Right hindlimb (tissue), 1 donor: ENCODE measurements at places on chromosomes 1 and 21.
A peak's percentile ranks its signal among the peaks of the same experiment; 100 is the strongest.

- no peak for DNase-seq
Measured at GRCh38 chr1:43256675-43257570, 12.9 kb upstream of the TMEM125 start.

- DNase-seq, result no peak
Measured at GRCh38 chr21:44349416-44349846, 4.0 kb upstream of the TRPM2 start.

- DNase-seq, result no peak
Measured at GRCh38 chr1:37544530-37544929, 9.6 kb downstream of the SNIP1 start.

- no peak for DNase-seq
Measured at GRCh38 chr1:175918364-175918801, 175.0 kb upstream of the TNR start.

DNA sequence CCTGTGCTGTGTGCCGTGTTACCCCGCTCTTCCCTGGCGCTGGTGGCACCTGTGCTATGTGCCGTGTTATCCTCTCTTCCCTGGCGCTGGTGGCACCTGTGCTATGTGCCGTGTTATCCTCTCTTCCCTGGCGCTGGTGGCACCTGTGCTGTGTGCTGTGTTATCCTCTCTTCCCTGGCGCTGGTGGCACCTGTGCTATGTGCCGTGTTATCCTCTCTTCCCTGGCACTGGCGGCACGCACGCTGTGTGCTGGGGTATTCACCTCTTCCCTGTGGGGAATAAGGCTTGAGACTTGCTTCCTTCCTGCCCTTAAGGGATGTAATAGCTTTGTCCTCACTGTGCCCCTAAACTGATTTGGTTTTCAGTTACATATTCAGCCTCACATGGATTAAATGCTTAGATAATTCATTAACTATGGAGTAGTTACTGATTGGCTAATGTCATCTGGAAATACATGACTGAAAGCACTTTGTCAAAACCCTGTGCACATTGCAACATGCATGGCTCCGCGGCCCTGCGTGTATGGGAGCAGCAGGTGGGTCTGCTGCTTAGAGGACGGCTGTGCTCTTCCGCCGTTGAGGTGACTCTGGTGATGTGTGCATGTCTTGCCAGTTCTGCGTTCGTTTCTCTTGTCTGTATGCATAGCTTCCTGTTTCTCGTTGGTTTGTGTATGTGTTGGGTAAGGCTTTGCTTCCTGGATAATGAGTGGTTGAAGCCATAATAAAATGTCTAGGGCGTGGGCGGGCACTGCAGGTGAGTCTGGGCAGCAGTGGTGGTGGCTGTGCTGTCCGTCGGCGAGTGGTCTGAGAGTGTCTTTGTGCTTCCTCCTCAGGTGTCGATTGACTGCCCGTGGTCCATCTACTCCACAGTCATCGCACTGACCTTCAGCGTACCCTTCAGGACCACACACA, 17.9 kb upstream of the PWP2 start:
- no peak for DNase-seq

DNA sequence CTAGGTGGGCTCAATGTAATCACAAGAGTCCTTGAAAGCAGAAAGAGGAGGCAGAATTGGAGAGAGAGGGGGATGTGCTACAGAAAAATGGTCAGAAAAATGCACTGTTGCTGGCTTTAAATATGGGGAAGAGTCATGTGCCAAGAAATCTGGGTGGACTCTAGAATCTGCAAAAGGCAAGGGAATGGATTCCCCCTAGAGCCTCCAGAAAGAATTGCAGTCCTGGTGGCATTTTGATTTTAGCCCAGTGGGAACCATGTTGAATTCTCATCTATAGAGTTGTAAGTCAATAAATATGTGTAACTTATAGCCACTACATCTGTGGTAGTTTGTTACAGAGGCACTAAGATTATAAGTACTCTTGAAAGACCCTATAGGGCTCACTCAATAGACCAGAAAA, 210.3 kb downstream of the ASTN1 start:
- DNase-seq, result no peak

- DNase-seq, result peak; percentile 89
Measured at GRCh38 chr1:156146020-156146768, 7.2 kb upstream of the SEMA4A start.

DNA sequence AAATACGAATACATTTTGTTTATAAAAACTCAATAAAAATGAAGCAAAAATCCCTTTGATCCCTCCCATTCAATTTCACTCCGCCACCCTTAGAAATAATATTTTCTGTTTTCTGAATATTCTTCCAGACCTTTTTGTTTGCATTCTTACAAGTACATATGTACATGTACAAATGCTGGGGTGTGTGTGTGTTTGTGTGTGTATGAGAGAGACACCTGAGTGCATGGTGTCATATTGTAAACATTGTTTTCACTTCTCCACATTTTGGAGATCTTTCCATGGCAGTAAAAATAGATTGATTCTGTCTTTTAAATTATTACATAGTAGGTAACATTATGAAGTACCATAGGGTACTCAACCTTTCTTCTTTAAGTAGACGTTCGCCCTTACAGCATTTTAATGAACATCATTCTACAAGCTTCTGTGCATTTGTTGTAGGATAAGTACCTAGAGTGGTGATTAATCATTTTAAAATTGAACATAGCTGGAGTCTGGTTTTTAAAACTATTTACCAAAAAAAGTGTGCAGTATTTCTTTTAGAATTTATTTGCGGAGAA, 1.3 kb upstream of the MPC2 start:
- no peak for DNase-seq

DNA sequence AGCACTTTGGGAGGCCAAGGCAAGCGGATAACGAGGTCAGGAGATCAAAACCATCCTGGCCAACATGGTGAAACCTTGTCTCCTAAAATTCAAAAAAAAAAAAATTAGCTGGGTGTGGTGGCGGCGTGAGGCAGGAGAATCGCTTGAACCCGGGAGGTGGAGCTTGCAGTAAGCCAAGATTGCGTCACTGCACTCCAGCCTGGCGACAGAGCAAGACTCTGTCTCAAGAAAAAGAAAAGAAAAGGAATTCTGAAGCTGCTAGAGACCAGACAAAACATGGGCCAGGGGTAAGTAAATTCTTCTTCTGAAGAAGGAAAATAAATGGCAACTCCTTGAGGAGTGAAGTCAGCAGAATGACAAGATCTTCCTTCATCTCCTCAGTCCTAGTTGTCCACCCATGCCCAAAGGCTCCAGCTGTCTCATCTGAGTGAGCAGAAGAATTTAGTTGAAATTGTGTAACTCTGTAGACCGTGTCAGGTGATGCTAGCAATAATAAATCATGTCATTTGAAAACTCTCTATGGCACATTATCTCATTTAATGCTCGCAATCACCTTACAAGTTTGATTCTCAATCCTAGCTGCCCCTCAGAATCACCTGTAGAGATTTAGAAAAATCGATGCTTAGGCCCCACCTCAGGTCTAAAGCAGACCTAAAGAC, 14.3 kb downstream of the PDZK1 start:
- DNase-seq, result no peak

- peak; percentile 89 for DNase-seq
Measured at GRCh38 chr1:22685591-22686059, 25.0 kb upstream of the EPHB2 start.

DNA sequence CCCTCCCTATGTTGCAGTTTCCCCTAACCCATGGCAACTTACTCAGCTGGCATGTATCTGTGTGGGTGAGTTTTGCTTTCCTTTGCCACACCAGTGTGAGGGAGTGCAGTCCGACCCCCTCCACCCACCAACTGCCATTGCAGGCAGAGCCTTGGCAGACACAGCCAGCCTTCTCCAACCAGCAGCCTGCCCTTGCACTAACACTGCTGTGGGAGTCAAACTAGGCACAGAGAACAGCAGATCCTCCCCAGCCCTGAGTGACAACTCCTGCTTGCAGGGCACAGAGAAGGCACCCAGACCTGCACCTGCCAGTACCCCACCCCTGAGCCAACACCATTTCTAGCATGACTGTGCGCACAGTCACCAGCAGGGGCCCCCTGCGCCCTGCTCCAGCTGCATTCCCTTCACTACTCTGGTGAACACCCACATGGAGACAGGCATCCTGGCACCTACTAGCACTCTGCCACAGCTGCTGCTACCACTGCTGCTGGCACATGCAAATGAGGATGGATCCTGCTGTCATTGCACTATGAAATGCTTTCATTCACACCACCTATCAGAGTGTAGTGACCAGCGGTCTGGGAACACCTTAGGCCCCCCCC, 98.4 kb downstream of the MAGI3 start:
- no peak for DNase-seq

- no peak for DNase-seq
Measured at GRCh38 chr1:11772458-11772857, 10.5 kb downstream of the C1orf167 start.

GRCh38 chr1:157956732-157957131, 36.7 kb upstream of the KIRREL1 start:
- no peak for DNase-seq

DNA sequence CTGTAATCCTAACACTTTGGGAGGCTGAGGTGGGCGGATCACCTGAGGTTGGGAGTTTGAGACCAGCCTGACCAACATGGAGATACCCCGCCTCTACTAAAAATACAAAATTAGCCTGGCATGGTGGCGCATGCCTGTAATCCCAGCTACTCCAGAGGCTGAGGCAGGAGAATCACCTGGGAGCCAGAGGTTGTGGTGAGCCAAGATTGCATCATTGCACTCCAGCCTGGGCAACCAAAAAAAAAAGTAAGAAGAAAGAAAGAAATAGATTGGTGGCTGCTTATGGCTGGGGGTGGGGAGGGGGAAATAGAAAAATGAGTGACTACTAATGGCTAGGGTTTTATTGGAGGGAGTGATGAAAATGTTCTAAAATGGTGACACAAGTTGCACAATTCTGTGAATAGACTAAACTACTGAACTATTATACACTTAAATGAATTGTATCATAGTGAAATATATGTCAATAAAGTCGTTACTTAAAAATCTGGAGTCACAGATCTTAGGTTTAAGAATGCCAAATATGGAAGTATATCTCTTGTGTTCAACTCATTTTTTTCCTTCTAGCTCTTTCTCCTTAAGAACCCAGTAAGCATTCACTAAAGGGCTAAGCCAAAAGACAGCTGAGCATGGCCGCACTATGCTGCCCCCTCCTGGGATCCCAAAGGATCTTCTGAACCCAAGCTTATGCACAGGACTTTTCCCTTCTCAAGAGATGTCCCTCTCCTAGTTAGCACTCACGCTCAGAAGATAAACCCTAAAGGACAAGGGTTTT, 3.2 kb upstream of the NPL start:
- peak; percentile 70 for DNase-seq

DNA sequence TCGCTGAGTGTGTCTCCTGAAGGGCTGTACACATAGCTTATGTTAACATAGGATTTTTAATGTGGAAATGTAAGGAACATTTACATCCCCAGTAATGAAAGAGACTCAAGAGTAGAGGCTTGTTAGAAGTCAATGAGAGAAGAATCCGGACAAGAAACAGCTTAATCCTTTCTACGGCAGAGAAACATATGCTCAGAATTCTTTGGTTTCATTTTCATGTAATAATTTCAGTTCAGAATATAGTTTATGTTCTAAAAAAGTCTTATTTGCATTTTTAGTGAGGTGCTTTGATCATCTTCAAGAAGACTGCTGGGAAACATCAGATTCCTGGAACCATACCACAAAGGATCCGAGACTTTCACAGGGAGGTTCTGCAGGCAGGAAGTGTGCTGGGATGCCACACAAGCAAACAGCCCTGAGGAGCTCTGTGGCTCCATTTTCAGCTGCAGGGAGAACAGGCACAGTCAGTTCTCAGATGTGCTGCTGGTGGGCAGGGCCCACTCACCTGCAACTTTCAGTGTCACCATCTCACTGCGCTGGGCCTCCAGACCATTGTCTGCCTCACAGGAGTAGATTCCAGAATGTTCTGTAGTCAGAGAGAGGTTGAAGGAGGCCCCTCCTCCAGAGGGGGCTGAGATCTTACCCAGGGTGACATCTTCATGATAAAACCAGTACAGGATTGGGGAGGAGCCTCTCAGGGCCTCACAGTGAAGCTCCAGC, 28.4 kb downstream of the FCRL5 start:
- DNase-seq, result no peak

DNA sequence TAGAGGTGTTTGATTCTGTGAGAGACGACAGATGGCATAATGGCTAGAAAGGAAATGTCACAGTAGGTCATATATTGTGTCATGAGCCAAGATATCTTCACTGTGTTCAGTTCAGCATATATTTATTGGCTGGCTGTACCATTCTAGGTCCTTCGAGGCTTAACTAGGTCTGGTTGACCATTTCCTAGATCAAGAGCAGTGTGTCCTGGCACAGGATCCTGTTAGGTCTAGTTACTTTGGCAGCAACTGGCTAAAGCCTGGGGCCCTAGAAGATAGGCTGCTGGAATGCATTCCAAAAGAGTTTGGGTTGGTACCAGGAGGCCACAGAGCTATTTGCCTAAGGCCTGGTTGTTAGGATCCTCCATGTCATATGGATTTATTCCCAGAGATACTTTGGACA, 20.9 kb downstream of the ZBTB40 start:
- DNase-seq, result no peak
